ENCODE measurements at places on chromosomes 7 and 10.
A peak's percentile ranks its signal among the peaks of the same experiment; 100 is the strongest.

GRCh38 chr7:158083526-158084310 is 503.9 kb downstream of the PTPRN2 start:
- no peak for DNase-seq

GRCh38 chr10:13327534-13327933 is 20.6 kb downstream of the SEPHS1 start:
- DNase-seq: no peak

GRCh38 chr10:133141958-133142340 is 18.1 kb upstream of the KNDC1 start:
- no peak for DNase-seq

GRCh38 chr7:142563470-142563869 is 185.8 kb upstream of the PRSS1 start:
- DNase-seq: no peak

GRCh38 chr7:54839575-54840213 is 80.7 kb upstream of the SEC61G start:
- peak; percentile 15 for DNase-seq

Data from skin of body (tissue), 3 donors.